GM04503 (cell line): ENCODE measurements at places on chromosomes 5 and 9.

DNA sequence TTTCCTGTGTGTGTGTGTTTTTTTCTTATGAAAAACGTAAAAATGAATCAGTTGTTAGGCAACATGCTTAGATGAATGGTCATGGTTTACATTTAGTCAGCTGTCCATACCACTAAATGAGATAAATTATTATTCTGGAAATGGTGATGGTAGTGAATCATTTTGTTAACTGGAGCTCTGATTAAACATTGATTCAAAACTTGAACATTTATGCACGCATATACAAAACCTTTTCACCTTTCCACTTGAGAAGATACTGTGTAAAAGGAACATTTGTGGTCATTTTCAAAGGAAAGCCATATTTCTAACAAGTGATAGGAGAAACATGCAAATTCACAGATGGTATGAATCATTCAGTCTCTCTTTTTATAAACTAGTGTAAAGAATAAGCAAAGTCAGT is 162.0 kb downstream of the SLC25A46 start:
- DNase-seq: no peak

GRCh38 chr5:152532714-152533113 is 127.6 kb upstream of the NMUR2 start:
- peak; percentile 16 for DNase-seq

GRCh38 chr5:79172269-79172668 is 60.7 kb downstream of the BHMT start:
- DNase-seq: no peak

DNA sequence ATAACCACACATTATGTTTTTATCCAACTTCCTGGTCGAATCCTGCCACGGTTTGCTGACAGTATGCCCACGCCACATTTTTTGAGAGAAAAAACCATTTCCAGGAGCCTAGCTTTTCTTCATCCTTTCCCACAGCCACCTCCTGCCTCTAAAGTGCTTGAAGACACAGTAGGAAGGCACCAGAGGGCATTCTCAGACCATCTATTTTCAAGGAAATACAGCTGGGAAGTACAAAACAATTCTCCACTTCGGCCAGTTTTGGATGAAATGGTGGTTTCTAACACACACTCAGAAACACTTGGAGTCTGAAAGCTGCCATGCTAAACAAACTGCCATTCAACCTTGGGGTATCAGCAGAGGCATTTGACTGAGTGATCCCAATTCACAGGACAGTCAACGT is 86.3 kb upstream of the RPS23 start:
- DNase-seq: no peak

- no peak for DNase-seq
Measured at GRCh38 chr9:32524892-32525708, 896 bp downstream of the RIGI start.

GRCh38 chr9:38619556-38620447 is 594 bp downstream of the ANKRD18A start:
- DNase-seq: no peak

DNA sequence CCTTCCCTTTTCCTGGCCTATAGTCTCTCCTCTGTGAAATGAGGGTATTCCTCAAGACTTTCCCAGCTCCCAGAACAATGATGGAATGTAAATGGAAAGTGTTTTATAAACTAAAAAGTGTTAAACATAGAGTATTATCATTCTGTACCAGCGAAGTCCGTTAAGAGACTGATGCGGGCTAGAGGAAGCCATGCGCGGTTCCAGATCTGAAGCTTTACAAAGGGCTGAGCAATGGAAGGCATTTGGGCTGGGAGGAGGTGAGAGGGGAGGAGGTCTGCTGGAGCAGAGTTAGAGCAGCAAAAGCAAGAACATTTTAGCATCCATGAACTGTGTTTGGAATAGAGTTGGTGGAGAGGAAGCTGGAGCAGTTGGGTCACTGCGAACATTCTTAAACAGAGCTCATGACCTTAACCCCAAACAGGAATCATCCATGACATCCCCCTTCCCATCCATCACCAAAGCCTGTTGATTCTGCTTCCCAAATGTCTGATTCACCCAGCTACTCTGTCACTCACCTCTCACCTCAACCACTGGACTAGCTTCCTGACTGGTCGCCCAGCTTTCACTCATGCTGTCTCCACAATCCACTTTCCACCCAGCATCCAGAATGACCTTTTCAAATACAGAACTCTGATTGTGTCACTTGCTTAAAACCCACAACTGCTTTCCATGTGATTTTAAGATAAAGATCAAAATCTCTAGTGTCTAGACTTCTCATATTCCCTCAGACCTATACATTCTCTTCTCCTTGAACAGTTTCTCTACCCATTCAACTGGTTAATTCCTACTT is 37.1 kb downstream of the CDK5RAP2 start:
- DNase-seq: no peak
